ENCODE measurements at places on chromosomes 2 and 18.

DNA sequence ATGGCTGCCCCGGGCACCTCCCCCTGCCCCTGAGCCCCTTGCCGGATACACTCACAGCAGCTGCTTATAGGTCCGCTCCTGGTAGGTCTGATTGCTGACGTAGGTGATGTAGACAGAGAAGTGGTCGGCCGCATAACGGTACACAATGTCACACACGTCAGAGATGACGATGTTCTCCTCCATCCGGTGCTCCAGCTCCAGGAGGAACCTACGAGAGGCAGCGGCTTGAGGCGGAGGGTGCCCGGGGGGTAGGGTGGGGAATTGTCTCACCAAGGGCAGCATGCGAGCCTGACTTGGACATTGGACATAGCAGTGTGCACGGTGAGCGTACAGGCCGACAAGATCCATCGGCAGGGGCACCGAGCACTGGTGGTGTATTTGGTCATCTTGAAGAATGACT, 22.8 kb downstream of the SNORC start:
- no peak for DNase-seq

DNA sequence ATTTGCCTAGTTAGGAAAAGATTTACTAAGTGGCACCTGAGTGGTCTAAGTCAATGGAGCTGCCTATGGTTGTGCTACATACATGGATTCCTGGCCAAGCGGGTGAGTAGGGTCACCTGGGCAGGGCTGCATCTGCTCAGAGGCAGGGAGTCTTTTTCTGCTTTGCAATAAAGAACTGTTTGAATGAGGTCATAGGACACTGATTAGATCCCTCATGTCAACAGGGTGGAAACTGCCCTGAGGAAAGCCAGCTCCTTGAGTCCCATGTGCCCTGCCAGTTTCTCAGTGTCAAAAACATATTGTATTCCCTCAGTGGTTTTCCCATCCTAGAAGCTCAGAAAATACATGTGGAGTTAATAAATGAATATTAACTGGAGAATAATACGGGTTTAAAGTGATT, 4.6 kb downstream of the LAMA3 start:
- no peak for DNase-seq

- no peak for DNase-seq
Observed at GRCh38 chr2:117492209-117492851, 322.2 kb upstream of the DDX18 start.

DNA sequence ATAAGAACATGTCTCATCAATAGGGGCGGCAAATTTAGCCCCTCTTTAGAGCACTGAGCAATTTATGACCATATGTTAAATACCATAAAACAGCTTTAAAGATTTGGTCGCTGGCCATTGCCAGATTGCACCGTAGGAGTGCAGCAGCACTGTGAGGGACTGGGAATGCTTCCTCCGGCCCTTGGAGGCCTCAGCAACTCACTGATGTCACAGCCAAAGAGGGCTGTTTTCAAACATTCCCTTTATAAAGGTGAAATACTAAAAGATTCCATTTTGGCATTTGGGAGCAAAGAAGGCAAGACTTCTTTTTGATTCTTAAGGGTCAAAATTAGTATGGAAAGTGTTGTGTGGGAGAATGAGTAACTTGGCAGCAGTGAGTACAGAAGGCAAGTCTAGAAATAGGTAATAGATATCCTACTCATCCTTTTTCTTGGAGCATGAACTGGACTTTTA, 63.7 kb downstream of the BABAM2 start:
- no peak for DNase-seq

- no peak for DNase-seq
Observed at GRCh38 chr18:48228301-48228715, 180.9 kb downstream of the ZBTB7C start.

DNA sequence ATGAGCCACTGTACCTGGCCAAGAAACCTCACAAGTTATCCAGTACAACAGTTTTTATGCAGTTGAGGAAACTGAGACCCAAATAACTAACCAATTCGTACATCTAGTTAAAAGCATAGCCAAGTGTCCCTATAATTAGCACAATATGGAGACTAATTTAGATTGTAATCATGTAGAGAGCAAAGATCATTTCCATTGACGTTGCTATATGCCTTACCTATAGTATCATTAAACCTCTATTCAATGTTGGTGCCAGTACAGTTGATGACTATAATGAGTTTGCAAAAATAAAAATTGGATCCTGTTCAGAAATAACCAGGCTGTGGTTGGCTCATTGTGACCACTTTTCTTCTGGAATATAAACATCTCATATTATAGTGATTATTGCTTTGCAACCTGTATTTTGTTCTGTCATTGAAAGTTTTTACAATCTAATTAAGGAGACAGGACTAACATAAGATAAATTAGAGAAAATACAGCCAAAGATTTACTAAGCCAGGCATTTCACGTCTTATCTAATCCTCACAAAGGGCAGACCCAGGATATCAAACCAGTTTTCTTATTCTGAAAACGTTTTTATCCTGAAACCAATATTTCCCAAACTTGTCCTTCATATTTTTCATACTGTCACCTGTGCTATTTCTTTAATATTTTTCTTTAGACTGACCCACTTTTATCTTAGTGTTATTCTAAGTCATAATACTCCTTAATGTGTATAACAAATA, 130.0 kb upstream of the STON1 start:
- DNase-seq: no peak

DNA sequence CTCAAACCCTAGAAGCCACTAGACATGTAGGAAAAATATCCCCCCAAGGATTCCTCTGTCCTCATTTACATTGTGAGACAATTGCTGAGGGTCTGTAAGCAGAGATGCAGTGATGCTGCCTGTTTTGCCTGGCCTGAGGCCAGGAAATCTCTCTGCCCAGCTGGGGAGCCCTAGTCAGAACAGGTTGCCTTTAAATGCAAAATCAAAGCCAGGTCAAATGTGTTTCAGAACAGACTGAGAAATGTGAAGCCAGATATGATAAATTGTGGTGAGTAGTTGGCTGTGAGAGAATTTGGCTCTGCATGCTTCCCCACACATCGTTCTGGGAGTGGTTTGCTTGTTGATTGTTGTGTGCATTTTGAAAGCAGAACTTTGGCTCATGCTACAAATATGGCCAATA, 38.4 kb upstream of the NXPH2 start:
- DNase-seq: no peak

DNA sequence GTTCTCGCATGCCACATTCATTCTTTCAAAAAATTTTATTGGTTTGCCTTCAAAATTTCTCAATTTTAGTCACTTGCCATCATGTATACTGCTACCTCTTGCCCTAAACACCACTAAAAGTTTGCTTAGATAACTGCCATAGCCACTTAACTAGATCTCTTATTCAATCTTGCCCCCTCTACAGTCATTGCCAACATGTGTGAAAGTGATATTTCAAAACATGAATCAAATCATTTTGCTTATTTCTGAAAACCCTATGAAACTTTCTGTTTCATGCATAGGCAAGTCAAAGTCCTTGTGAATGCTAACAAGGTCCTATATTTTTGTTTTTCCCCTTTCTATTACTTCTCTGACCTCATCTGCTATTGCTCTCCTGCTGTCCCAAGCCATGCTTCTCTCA, 397.1 kb downstream of the KCNJ3 start:
- DNase-seq: no peak

- DNase-seq: no peak
Observed at GRCh38 chr18:22325396-22325795, 92.3 kb downstream of the CTAGE1 start.

DNA sequence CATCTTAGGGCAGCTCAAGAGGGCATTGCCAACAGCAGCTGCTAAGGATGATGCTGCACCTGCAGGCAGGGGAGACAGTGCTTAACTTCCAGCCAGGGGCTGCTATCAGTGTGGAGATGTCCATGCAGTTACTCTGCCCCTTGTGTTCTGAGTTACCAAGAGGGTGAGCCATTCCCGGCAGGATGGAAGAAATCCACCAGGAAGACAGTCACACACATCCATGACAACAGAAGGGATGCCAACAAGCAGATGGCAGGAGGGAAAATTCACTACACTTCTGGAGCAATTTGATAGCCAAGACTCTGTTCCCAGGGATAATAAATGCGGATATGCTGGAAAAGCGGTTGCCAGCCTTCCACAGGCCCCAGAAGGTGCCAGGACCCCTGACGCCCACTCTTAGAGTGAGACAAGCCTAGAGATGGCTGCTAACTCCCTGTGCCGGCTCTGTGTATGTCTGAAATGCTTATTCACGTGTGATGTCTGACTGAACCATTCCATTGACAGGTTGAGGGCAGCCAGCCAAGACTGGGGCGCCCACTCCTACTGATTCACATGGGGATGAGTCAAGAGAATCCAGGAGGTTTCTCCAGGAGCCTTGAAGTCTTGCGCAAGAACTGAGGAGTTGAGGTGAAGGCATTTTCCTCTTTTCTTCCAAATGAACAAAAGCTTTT, 24.5 kb downstream of the LOXHD1 start:
- DNase-seq: no peak

GRCh38 chr2:75710220-75710576, 517 bp downstream of the GCFC2 start:
- DNase-seq: no peak

DNA sequence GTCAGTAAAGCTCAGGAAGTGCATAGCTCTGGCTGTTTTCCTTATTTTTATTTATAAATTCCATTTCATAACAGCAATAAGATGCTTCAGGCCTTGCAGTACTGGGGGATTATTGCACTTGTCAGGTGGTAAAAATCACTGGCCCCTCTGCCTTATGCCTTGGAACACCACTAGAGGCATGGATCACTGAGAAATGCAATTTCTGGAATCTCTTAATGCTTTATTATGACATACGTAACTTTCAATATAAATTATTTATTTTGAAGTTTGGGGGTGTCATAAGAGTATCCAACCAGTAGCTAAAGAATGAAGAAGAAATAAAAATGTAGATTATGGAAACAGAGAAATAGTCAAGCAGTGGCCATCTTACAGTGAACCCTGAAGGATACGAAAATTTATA, 183.1 kb downstream of the FIGN start:
- DNase-seq: no peak

- no peak for DNase-seq
Observed at GRCh38 chr2:80482276-80482675, 177.7 kb upstream of the LRRTM1 start.

- DNase-seq: peak; percentile 28
Observed at GRCh38 chr18:77207540-77207939, 42.1 kb upstream of the GALR1 start.

DNA sequence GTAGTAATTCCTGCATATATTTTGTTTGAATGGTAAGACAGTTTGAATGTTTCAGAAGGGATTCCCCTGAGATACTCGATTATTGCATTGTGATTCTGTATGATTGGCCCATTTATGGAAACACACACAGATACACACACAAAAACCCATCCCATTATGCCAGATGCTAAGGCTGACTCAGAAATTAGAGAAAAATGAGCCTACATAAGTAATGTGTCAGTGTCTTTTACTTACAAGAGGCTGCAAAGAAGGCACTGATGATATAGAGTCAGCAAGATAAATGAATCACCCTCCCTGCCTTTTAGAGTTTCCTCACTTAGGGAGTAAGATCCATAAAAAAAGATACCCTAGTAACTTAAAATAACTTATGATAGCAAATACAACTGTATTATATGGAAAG, 1481.1 kb upstream of the ACVR2A start:
- DNase-seq: no peak

DNA sequence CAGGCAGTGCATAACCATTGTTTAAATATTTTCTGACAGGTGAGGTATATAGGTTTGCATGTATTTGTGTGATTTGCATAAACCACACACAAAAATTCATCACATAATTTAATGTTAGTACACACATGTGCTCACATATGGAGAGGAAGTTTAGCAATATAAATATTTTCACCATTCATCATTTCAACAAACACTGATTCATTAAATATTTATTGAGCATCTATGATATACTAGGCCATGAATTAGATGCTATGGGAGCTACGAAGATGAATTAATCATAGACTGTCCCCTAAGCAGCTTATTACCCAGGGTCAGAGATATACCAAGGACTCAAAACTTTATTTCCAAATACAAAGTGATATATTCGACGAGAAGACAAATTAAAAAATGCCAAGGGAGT, 311.6 kb upstream of the PIK3C3 start:
- no peak for DNase-seq

- no peak for DNase-seq
Observed at GRCh38 chr2:171410101-171410500, 23.7 kb downstream of the METTL8 start.

- DNase-seq: no peak
Observed at GRCh38 chr18:54388203-54389142, 30.8 kb downstream of the C18orf54 start.

GRCh38 chr2:240138254-240138984, 2.0 kb downstream of the OTOS start:
- no peak for DNase-seq

- no peak for DNase-seq
Observed at GRCh38 chr2:100476606-100477005, 6.3 kb downstream of the NMS start.
